GM12878 (cell line): ENCODE measurements at places on chromosomes 1 and 21.

GRCh38 chr1:86938450-86938849, 24.0 kb downstream of the HS2ST1 start:
- DNase-seq: no peak

DNA sequence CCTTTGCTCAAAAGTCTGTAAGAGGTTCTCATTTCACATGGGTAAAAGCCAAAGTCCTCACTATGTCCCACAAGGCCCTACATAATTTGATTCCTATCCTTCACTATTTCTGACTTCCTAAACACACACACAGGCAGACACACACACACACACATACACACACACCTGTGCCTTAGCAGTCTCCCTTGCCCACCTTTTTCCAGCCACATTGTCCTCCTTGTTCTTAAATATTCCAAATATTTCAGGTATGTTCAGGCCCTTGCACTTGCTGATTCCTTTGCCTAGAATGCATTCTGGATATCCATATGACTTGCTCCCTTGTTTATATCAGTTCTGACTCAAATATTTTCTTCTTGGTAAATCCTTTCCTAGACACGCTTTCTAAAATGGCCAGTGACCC, 54.6 kb downstream of the NTNG1 start:
- no peak for DNase-seq

DNA sequence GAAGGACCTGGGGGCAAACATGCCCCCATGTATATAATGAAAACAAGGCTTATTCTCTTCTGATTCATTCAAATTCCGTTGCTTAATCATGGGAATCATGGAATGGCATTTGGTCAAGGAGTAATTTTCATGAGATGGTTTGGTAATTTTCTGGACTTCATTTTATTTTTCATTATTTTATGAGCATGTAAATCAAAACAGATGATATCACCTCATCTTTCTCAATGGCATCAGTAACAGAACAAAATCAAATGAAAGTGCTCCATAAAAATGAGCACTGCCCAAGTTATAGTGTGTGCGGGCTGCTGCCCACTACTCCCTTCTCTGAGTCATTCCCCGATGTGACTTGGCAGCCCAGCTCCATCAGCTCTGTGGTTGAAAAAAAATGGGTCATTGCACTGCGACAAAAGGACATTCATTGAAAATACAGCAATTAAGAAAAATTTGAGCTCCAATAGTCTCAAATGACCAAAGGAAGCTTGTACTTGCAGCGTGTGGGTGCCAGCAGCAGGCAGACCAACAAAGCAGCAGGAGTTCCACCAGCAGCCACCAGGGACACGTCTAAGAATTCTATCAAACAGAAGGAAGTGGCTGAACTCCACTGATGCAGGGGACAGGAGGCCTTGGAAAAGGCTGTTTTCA, 84.3 kb upstream of the VAV3 start:
- DNase-seq: no peak

- DNase-seq: no peak
These were observed 10.4 kb downstream of the CLEC20A start for GRCh38 chr1:178486100-178487069.

GRCh38 chr1:171741872-171742576, at the start of gene VAMP4:
Gene VAMP4 (minus strand): TSS chr1:171742065. CDS start chr1:171738414, 3,651 bp downstream.
- DNase-seq: peak; percentile 59

DNA sequence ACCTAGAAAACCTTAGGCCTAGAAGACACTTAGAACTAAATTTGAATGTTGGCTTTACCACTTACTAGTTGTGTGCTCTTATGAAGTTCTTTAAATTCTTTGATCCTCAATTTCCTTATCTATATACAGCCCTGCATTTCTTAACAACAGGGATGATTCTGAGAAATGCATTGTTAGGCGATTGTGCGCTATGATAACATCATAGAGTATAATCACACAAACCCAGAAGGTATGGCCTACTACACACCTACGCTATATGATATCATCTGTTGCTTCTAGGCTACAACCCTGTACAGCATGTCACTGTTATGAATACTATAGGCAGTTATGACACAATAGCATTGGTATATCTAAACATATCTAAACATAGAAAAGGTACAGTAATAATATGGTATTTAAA, 137.4 kb downstream of the CHD1L start:
- DNase-seq: no peak

DNA sequence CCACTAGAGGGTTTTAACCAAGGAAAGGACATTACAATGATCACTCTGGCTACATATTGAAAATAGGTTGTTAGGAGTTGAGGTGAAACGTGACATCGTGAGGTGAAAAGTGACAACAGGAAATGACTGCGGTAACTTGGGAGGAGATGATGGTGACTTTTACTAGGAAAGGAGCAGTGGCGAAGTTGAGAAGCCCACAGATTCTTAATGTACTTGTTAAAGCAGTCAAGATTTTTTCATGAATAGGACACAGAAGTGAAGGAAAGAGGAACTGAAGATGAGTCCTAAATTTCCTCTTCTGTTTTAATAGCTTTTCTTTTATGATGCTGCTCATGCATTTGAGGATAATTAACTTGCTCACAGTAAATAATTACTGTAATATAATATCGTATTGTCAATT, 59.5 kb downstream of the OMA1 start:
- DNase-seq: no peak

GRCh38 chr1:184954232-184954995, 19.9 kb downstream of the NIBAN1 start:
- DNase-seq: no peak

- DNase-seq: no peak
These were observed 79.6 kb downstream of the PDE4B start for GRCh38 chr1:65872301-65872700.

GRCh38 chr1:210857705-210858104, 276.2 kb downstream of the KCNH1 start:
- DNase-seq: no peak

GRCh38 chr1:4868521-4868920, 214.1 kb downstream of the AJAP1 start:
- no peak for DNase-seq

DNA sequence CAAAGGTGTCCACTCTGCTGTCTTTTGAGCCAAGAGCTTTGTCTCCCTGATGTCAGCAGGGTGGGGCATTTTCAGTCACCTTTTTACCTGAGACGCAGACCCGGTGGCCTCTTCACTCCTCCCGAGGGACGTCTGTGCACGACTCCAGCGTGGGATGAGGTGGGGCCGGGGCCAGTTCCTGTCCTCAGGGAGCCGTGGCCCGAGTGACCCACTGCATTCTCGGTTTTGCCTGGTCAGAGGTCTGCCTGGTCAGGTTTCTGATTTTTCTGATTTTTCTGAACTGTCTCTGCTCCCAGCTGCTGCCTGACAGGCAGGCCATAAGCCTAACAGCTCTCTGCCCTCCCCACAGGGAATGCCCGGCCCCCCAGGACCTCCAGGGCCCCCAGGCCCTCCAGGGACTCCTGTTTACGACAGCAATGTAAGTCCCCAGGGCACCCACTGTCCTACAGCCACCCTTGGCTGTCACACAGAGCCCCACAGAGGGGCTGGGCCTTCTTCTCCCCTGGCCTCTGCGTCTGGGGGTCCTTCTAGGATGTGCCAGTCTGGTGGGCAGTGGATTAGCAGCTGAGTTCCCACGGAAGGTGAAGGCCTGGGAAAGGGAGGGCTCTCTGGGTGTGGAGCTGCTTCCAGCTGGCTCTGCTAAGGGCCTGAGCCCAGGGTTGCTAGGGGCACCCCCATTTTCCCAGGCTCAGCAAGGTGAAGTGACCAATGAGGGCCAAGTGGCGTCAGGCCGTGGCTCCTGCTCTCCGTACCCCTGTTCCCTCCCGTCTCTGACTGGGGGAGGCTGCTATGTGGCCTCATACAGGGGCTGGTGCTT, 45.9 kb downstream of the SLC19A1 start:
- no peak for DNase-seq

GRCh38 chr1:161185282-161185682, 8.0 kb upstream of the B4GALT3 start:
- DNase-seq: peak; percentile 98

- no peak for DNase-seq
These were observed 152.0 kb downstream of the KAZN start for GRCh38 chr1:14750490-14750889.

- DNase-seq: peak; percentile 60
These were observed 24.3 kb upstream of the RCAN1 start for GRCh38 chr21:34639250-34639649.

GRCh38 chr1:9626201-9626608, 25.3 kb upstream of the PIK3CD start:
- peak; percentile 80 for DNase-seq

DNA sequence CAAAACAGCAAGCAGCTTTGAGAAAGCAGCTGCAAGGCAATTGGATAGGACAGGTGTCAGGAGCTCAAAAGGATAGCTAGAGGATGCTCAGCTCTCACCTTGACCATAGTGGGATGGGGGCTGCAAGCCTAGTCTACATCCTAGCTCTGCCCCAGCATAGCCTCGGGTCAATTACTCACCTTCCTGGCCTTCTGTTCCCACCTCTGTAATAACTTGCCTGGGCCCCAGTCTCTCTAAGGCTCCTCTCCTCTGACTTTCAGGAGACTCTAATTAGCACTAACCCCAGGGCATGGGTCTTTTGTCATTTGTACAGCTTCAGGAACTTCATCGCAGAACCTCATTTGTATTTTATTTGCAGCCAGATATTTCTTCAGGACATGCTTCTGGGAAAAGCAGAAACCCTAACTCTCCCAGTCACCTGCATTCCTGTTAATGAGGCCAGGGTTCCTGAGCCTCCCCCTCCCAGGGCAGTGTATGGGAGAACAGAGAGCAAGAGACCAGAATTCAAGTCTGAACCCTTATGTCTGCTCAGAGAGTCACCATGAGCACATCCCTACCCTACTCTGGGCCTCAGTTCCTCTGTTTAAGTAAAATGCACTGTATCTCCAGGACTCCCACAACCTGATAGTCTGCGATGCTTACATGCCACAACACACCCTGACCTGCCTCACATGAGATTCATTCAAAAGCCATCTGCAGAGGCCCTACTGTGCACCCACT, 108.1 kb downstream of the MATN1 start:
- no peak for DNase-seq

DNA sequence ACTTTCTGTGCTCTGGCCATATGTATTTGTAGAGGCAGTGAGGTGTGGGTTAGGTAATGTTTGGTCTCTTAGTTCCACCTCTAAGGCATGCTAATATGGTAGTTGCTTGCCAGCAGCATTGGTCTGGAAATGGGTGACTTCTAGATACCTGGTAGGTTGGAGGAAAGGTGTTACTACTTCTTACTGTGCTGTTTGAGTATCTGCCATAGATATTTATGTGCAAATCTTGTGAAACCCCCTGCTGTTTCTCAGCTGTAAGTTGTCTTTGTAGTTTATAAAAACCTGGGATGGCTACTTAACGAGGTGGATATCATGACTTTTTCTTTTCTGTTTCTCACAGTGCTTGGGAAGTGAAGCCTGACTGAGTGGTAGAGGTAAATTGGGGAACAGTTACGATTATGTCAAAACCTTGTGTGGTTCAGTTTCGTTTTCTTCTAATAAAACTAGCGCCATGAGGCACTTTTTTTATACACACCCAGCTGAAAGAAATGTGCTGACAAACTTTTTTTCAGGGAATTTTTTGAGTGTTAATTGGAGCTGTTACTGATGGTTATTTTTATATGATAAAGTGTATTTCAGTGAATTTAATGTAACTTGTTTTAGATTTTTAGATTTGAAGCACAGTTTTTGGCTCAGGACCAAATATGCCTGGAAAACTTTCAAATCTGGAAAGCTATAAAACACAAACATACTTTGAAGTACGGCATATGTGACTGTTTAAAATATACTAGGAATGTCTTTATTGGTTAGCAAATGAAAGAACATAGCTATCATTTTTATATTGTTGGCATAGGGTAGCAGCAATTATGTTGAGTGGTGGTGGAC, 42.1 kb downstream of the CAMSAP2 start:
- DNase-seq: peak; percentile 61

GRCh38 chr1:53909946-53910345, 16.0 kb downstream of the DIO1 start:
- DNase-seq: no peak

DNA sequence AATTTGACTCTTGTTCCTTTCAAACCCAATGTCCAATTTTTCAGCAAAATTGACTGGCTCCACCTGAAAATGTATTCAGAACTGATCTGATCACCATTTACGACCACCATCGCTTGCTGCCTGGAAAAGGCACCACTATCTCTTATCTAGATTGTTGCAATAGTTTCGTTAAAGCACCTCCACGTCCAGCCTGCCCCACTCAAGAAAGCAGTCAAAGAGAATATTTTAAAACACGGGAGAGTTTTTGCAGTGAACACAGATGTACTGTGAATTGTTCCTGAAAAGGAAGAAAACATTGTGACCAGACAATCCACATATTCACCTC, 4.0 kb upstream of the OR11L1 start:
- no peak for DNase-seq

DNA sequence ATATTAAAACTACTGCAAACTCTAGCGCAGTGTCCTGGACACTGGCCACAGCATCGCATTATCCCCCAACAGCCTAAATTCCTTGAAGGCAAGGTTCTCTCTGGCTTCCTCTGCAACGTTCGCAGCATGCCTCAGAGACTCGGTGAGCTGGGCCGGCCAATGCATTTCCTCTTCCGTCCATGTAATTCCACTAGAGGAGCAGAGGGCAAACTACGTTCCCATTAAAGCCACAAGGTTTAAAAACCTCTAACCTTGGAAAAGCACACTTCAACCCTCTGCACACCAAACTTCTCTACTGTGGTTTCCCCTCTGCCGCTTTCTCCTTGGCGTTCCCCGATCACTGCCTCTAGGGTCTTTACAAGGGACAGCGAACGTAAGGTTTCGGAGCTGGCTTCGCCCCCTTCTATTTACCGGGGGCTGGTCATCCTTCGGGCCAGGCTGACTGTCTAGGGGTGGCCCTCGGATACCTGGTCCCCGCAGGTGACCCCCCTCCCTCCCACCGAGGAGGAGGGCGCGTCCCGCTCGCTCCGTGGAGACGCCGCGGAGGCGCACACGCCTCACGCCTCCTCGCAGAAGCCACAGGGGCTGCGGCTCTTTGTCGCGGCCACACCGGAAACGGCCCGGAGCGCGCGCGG, 456 bp upstream of the SMYD2 start:
- no peak for DNase-seq

DNA sequence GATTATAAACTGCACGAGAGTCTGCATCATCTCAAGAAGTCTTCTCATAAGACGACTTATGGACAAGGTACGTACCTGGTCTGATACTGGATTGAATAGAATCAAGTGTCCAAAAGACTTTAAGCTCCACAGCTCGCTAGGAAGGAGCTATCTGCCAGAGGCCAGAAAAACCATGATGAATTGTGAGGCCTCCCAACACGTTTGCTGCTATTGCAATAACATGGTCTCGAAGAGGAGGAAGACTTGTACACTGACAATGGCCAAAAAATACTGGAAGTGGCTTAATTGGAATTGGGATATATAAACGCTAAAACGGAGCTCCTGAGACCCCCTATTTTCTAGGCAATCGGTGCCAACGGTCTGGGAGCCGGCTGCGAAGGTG, 534 bp downstream of the DNAJC28 start:
- DNase-seq: no peak
